ENCODE measurements at places on chromosomes 6 and 20.

DNA sequence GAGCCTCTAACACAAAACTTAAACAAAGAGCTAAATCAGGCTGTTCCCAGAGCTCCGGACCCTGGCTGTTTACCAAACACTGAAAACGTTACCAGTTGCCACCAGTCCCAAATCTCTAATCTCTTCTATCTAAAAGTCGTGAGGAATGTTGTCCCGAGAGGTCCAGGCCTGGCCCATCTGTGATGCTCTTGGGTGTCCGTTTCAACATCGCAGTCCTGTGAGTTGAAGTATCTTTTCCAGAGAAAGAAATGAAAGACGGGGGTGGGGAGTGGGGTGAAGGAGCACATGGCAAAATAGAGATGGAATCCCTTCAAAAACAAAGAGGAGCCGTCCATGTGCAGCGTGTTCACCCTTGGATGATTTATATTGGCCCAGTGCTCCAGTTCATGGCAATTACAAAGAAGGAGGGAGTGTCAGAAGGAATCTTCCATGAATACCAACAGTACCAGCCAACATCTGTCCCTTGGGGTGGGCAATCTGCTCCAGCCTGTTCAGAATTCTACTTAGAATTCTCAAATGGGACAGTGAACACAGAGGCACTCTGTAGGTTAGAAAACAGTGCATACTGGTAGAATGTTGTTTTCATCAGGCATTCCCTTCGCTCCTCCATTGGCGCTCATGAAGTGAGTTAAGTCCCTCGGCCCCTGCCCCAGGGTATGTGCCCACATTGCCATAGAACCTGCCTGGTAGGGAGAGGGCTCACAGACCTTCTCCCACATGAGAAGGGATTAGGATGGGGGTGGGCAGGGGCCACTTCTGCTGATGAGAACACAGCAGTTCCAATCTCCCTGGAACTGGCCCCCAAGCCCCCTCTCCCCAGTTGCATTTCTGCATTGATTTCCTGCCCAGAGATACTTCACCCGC is 112.1 kb downstream of the LY86 start:
- no peak for DNase-seq

DNA sequence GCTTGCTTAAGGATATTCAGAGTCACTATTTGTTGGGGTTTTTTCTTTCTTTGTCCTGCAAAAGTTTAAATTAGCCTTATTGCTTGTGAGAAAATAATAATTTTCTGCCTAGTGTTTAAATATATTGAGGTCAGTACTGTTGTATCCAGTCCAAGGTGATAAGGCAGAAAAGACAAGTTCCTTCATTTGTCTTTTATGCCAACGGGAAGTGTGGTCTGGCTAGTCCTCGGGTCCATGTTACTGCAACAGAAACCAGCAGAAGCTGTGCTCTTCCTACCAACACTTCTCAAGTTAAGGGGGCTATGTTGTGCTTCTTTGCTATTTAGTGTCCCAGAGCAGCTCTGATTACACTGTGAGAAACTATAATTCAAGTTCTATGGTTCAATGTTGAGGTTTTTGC is 301.1 kb downstream of the TBC1D7 start:
- no peak for DNase-seq

- DNase-seq, result no peak
These were observed 21.6 kb upstream of the FBXO9 start for GRCh38 chr6:53043581-53043980.

DNA sequence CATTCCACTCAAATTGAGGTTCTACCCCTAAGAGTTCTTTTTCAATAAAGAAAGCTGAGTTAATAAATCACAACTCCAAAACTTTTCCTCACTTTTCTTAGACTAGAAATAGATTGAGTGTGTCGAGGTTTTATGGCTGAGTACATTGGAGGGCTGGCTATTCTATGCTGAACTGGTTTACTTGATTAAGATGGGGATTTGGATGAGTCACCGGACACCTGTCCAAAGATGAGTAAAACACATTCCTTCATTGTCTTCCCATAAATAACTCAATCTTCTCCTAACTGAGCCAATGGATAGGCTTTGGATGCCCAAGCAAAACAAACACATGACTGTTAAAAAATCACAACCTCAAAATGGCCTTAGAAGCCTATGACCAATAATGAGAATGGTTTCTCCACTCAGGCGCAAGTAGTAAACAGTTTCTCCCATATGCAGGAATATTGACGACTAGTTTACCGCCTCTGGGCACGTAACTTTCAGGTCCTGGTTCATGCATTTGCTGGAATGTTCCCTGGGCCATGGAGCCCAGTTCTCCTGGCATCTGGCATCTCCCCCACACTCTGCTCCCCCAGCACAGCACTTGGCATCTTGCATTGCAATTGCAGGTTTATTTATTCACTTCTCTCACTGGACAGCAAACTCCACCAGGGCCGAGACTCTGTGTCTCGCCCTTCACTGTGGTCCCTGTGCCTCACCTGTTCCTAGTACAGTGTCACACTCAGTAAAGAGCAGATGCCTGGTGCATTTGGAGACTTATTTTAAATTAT is 43.9 kb downstream of the BCAS1 start:
- DNase-seq, result no peak

GRCh38 chr20:23697947-23698346 is 9.1 kb upstream of the CST4 start:
- no peak for DNase-seq

DNA sequence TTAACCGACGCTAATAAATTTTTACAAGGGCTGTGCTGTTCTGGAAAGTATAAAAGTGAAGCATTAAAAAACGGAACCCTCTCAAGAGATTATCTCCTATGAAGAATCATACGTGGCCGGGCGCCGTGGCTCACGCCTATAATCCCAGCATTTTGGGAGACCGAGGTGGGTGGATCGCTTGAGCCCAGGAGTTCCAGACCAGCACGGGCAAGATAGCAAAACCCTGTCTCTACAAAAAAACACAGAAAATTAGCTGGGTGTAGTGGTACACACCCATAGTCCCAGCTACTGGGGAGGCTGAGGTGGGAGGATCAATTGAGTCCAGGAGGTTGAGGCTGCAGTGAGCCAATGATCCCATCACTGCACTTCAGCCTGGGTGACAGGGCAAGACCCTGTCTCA is 83.4 kb downstream of the GMPR start:
- DNase-seq, result no peak

DNA sequence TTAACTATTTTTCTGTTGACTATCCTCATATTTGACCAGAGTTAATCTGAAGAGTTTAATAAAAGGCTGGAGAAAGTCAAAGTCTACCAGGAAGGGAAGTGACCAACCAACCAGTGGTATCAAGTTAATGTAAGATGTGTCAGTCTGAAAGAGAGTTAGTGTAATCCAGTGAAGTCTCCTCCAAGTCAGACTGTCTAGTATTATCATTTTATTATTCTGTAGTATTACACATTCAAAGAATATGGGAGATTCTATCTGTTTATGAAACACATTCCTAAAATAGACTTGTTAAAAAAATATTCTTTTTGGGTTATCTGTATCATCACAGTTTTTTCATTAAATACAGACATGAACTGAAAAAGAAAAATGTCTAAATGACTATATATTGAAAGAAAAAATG is 194.4 kb downstream of the BTBD9 start:
- no peak for DNase-seq

DNA sequence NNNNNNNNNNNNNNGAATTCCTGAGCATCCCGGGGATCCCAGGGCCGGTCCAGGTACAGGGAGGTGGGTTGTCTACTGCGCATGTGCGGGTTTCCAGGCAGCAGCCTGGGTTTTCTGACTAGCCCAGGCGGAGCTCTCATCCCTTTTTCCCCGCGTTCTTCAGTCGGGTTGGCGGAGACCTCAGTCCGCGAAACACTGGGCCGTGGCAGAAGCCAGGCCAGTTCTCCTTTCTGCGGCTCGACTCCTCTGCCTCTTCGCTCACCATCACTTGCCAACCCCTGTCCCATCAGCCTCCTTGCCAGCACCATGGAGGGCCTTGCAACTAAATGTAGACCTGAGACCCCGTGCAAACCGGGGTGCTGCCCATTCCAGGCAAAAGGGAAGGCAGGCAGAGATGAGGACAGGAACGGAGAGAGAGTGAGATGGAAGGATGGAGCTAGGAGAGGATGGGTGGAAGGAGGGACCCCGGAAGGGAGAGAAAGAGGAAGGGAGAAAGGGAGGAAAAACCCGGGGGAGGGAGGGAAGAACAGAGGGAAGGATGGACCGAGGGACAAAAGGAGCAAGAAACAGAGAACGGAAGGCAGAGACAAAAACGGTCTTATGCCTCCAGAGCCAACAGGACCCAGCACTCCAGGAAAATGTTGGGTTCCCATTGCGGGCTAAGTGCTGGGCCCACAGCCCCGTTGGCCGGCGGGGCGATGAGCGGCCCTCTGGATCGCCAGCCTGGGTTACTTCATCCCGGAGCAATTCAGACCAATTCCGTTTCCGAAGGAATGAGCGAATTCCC is 445.4 kb upstream of the DEFB115 start:
- DNase-seq, result no peak

- DNase-seq, result no peak
These were observed 375.8 kb downstream of the THBS2 start for GRCh38 chr6:168877821-168878282.

GRCh38 chr6:147530132-147531060 is 21.9 kb downstream of the SAMD5 start:
- no peak for DNase-seq

GRCh38 chr6:158654498-158654897 is 4.6 kb downstream of the SYTL3 start:
- DNase-seq, result no peak

DNA sequence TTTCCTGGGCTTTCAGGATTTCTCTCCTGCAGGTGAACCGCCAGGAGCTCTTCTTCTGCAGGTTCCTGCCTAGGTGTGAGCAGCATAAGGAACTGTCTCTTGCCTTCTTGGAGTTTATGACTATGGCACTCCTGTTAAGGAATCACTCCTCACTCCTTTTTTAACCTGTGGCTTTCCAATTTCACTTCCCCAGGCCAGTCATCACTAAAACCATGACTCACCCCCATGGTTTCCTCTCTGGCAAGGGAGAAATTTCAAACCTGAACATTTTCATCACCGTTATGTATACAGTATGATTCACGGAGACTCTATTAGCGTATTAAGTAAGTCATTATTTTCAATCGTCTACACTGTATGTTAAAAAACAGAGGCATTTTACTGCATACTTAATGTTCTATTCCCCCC is 78.2 kb upstream of the ARID1B start:
- DNase-seq, result no peak

GRCh38 chr20:17860301-17861197 is 108.0 kb downstream of the SNX5 start:
- DNase-seq, result no peak

- no peak for DNase-seq
These were observed 42.8 kb upstream of the UBR2 start for GRCh38 chr6:42520786-42521607.

GRCh38 chr20:34124469-34125249 is 12.6 kb upstream of the EIF2S2 start:
- no peak for DNase-seq

- no peak for DNase-seq
These were observed 22.5 kb upstream of the CST3 start for GRCh38 chr20:23659989-23660837.

GRCh38 chr6:161596807-161597520 is 323.1 kb upstream of the AGPAT4 start:
- no peak for DNase-seq

GRCh38 chr20:2602046-2602735 is 50.2 kb upstream of the NOP56 start:
- DNase-seq, result no peak

DNA sequence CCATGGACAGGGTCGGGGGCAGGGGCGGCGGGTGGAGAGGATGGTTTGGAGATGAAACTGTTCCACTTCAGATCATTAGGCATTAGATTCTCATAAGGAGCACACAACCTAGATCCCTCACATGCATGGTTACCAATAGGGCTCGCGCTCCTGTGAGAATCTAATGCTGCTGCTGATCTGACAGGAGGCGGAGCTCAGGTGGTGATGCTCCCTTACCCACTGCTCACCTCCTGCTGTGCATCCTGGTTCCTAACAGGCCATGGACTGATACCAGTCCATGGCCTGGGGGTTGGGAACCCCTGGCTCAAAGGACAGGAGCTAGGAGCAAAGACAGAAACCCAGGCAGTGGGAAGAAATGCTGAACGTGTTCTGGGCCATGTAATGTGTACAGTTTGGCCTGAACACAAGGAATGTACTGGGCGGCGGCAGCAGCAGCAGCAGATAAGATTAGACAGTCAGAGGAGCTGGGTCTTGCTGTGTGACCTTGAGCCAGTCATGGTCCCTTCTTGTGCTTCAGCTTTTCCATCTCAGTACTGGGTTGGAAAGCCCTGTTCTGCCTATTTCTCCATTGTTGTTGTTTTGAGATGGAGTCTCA is 4.7 kb upstream of the SPAG4 start:
- DNase-seq, result no peak

DNA sequence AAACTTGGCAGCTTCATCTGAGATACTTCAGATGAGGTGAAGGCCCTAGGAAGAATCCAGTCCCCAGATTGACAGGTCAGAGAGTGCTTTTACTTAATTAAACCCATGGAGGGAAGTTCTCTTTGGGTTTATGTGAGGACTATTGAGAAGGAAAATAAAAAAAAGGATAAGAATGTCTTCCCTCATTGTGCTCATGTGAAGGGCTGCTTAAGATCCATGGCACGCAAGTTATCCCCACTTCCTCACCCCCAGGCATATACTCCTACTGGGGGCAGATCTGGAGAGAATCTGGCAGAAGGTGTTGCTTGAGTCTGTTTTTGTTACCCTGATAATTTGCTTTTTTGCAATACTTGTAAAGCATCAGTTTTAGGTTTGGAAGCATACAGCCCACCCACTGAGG is 322.9 kb upstream of the TFAP2D start:
- DNase-seq, result no peak

DNA sequence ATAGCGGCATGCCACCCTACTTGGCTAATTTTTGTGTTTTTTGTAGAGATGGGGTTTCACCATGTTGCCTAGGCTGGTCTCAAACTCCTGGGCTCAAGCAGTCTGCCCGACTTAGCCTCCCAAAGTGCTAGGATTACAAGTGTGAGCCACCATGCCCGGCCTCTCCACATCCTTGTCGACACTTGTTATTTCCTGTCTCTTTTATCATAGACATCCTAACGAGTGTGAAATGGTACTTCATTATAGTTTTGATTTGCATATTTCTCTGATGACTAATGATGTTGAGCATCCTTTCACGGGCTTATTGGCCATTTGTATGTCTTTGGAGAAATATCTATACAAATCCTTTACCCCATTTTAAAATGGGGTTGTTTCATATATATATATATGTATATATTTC is 39.0 kb upstream of the ASXL1 start:
- no peak for DNase-seq

- DNase-seq, result no peak
These were observed 120.4 kb downstream of the ARMC2 start for GRCh38 chr6:108968325-108969316.

GRCh38 chr20:11401988-11402387 is 515.7 kb upstream of the BTBD3 start:
- no peak for DNase-seq

All from CD4-positive, alpha-beta T cell (primary cell).